ENCODE measurements at places on chromosomes 16 and 17.

DNA sequence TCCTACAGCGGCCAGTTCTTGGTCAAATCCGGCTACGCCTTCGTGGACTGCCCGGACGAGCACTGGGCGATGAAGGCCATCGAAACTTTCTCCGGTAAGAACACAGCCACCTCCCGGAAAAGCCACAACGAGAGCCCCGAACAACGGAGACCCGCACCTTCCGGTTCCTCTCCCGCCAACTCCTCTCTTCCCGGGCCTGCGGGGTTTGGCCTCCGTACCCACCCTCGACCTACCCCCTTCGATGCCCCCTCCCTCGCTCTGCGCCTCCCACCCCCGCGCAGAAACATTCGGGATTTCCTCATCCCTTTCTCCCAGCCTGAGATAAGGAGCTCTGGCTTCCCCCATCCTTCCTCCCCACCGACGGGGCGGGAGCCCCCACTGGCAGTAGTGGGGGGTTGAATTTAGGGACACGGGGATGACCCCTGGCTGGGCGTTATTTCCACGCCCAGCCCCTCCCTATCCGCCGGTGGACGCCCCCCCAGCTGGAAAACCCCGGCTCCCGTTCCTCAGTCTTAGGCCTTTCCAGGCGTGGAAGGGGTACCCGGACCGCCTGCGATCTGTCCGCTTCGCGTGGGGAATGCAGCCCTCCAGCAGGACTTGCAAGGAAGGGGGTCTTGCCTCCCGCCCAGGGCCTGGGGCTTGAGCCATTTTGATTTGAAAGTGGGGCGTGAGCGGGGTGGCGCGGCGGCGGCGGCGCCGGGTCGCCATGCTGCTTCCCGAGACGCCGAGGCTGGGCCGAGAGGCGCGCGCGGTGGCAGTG, 822 bp downstream of the IGF2BP1 start:
- DNase-seq: peak; percentile 33

DNA sequence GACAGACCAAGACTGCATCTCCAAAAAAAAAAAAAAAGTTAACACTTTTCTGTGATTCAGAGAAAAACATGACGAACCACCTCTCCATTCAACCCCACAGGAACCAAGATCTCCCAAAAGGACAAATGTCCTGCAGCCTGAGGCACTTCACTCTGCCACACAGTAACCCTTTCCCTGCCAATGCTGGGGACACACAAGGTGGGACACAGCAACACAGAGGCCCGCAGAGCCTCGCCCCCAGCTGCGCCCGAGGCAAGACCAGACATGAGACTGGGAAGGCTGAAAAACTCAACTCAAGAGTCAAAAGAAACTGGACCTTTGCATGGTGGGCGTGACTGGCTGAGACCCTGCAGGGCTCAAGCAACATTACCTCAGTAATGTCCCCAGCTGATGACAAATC, 34.0 kb downstream of the FANCA start:
- DNase-seq: no peak

- peak; percentile 25 for DNase-seq
Measured at GRCh38 chr16:80710918-80711317, 93.5 kb downstream of the CDYL2 start.

- peak; percentile 26 for DNase-seq
Measured at GRCh38 chr16:9138731-9139501, 47.5 kb downstream of the HAPSTR1 start.

GRCh38 chr16:84735849-84736586, 36.2 kb downstream of the USP10 start:
- no peak for DNase-seq

Data from M059J (cell line).